ENCODE measurements at places on chromosomes 3 and 15.

DNA sequence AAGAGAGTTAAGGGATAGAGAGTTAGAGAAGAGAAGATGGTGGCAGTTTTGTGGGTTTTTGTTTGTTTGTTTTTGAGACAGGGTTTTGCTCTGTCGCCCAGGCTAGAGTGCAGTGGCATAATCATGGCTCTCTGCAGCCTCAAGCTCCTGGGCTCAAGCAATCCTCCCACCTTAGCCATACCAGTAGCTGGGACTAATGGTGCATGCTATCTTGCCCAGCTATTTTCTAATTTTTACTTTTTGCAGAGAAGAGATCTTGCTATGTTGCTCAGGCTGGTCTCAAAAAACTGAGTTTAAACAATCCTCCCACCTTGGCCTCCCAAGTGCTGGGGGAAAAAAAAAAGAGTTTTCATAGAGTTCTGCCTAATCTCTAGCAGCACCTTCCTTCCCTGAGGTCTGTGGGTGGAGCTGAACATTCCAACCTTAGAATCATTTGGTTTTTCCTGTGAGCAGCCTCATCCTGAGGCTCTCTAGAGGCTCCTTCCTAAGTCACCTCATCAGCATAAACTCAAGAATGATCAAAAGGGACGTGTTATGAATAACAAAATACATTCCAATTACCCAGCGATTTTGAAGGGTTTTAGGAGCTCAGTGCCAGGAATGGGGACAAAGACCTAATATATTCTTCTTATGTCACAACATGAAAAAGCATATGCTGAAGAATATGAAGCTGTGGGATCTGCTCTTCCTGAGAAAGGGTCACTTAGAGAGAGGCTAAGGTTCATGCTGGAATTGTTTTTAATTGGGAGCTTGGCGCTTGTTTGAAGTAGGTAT, 180.6 kb downstream of the LSAMP start:
- no peak for DNase-seq

DNA sequence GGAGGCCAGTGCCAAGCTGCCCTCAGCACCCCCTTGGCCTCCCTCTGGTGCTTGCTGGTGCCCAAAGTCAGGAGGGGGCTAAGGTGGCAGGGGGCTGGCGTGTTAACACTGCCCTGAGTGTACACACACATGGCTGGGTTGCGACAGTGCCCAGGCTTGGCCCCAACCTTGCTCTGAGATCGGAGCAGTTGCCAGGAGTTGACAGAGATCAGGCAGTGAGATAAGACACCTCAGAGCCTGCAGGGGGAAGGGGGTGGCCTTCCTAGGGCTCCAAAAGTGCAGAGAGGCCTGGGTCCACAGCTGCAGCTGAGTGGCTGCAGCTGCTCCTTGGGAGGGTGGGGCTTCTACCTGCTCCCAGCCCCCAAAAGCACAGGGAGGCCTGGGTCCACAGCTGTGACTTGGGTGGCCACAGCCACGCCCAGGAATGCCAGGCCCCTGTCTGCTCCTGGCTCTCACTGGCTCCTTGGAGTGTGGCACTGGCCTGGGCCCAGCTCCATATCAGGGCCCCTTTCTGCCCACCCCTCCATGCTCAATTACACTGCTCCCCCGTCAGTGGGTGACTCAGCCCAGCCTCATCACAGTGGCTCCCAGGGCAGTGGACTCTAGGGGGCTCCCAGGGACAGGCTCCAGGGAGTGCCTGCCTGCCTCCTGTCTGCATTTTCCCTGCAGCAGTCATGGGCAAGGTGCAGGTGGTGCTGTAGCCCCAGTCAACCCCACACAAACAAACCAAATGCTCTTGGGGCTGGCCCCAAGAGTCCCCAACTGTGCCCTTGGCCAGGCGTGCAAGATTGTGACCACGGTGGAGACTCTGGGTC, 56.4 kb upstream of the C15orf39 start:
- no peak for DNase-seq

DNA sequence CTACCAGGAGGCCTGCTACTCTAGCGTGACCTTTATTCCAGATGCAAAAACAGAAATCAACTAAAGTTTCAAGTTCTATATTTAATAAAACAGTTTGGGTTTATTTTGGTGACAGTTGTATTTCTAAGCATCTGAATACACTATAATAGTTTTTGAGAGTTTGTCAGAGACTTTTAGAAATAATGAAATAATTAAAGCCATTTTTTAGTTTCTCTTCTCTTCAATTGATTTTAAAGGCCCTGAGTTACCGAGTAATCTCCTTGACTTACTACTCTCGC, 523.4 kb downstream of the CADM2 start:
- no peak for DNase-seq

DNA sequence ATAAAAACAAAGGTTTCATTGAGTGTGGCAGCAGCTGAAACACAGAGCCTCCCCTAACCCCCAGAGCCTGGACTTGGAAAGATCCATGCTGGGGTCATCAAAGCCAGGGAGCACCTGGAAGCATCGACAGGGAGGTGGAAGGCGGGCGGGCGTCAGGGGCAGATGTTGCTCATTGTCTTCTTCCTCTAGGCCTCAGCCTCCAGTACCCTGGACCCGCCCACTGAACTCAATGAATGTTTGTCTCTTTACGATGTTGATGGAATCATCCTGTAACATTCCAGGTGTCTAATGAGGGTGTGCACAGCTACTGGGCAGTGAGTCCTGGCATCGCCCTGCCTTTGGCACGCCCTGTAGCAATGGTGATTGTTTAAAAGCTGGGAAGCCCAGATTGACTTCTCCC, 9.8 kb downstream of the GP5 start:
- no peak for DNase-seq

- DNase-seq: no peak
Observed at GRCh38 chr15:78360958-78361718, 21.0 kb downstream of the CRABP1 start.

- DNase-seq: no peak
Observed at GRCh38 chr15:74958320-74958907, 1.8 kb upstream of the RPP25 start.

DNA sequence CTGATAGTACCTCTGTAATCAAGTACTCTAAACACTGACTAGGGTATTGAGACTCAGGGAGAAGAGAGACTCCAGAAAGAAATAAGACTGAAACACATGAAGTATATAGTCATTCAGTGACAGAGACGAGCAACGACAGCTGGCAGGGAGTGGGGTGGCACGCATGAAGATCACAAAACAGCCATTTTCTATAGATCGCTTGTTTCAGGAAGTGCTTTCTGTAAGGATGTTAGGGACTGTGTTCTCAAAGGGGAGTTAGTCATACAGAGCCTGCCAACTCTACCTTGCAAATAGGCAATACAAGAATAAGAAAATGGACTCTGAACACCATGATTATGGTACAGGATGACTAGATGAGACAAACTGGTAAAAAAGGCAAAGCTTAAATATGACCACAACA, 139.5 kb downstream of the TBL1XR1 start:
- no peak for DNase-seq

DNA sequence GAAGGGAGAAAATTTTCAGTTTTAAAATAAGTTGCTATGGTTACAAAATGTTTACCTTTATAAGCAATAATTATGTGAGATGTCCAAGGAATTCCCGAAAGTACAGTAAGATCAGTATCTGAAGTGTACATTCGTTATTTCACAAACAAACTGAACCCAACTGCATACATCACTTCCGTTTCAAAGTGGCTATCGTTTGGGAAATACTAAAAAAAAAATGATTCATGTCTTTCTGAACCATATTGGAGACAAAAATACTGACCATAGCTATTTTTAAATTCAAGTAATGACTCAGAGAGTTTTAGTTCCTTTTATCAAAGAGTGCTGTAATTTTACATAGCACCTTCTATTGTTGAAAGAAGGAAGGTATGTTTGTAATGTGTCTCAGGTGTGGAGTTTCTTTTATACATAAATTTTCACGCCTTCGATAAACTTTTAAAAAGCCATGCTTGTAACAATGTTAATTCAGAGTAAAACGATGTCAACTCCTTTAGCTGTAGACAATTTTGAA, 8.0 kb upstream of the ANKRD28 start:
- no peak for DNase-seq

GRCh38 chr3:134772591-134772990, 22.5 kb upstream of the EPHB1 start:
- DNase-seq: no peak

- DNase-seq: no peak
Observed at GRCh38 chr3:155412904-155413303, 119.4 kb upstream of the STRIT1 start.

DNA sequence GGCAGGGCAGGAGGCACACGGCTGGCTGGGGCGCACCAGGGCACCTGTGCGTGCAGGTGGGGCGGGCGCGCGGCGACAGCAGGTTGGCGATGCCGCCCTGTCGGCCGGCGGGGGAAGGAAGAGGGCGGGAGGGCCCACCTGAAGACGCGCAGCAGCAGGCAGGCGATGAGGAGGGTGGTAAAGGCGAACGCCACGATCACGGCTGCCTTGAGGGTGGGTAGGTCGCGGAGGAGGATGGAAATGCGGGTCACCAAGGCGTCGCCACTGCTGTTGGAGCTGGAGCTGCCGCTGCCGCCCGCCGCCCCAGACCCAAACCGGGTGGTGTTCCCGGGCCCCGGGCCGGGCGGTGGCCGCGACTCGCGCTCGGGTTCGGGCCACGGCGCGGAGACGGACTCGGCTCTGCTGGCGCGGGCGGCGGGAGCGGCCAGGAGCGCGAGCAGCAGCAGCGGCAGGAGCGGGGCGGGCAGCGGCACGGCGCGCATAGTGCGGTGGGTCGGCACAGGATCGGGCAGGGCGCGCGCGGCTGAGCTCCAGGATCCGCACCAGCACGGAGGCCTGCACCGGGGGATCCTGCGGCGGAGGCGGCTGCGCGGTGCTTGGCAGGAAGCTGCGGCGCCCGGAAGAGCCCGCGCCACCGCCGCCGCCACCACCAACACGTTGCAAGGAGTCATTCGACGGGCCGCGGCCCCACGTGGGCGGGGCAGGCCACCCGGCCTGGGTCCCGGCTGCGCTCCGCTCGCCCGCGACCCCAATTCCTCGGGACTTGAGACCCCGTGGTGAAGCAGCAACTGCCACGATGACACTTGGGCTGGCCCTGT, at the start of gene FAM174B:
TSS of gene FAM174B (minus strand) at position 598 of the 818 bp plus-strand sequence.
- DNase-seq: no peak

GRCh38 chr3:197132916-197133530, 103.4 kb upstream of the MELTF start:
- no peak for DNase-seq

- no peak for DNase-seq
Observed at GRCh38 chr15:46961795-46962194, 755.5 kb upstream of the SEMA6D start.

DNA sequence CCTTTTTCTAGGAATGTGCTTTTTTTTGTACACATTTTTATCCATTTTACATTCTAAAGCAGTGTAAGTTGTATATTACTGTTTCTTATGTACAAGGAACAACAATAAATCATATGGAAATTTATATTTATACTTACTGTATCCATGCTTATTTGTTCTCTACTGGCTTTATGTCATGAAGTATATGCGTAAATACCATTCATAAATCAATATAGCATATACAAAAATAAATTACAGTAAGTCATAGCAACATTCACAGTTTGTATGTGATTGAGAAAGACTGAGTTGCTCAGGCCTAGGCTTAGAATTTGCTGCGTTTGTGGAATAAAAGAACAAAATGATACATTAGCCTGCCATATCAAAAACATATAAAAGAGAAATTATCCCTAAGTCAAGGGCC, 16.5 kb downstream of the THBS1 start:
- DNase-seq: no peak

- no peak for DNase-seq
Observed at GRCh38 chr3:42803414-42804105, 730 bp downstream of the HIGD1A start.

GRCh38 chr3:60756241-60757030, 494.8 kb downstream of the FHIT start:
- DNase-seq: no peak

GRCh38 chr3:136606990-136607389, 145.2 kb downstream of the STAG1 start:
- DNase-seq: no peak

DNA sequence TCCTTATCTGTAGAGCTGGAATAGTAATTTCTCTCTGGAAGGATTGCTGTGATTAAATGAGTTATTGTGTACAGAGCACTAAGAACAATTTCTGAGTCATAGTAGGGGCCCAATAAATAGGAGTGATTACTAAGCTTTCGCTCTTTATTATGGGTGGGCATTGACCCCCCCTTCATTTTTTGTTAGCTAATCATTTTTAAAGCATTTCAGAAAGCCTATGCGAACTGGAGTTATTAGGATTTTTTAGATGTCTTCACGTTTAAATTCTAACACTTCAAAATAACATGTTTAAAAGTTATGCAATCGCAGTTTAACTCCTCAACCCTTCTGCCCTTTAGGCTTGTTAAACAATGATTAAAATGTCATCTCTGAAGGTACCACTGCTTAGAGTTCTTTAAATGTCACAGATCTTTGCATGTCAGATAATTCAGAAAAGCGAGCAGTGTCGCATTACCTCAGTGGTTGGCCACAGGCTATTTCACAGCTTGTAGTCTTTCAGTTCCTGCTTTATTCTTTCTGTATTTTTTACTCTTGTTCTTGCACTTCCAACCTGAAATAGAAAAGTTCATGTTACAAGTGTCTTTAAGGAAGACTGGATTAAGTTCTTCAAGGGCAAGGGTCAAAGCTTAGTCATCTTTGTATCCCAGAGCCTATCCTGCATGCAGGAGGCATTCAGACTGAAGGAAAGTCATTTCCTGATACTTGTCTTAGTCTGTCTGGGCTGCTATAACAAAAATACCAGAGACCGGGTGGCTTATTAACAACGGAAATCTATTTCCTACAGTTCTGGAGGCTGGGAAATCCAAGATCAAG, 102.9 kb downstream of the FNDC3B start:
- DNase-seq: no peak

DNA sequence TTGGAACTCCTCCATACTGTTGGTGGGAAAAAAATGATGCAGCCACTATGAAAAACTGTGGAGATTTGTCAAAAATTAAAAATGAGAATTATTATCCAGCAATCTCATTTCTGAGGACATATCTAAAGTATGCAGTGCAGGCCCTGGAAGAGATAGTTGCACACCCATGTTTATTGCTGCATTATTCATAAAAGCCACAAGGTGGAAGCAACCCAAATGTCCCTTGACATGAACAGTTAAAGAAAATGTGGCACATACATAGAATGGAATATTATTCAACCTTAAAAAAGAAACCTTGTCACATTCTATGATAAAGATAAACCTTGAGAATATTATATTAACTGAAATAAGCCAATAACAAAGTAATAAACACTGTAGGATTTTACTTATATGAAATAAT, 80.9 kb upstream of the ARHGEF26 start:
- no peak for DNase-seq

DNA sequence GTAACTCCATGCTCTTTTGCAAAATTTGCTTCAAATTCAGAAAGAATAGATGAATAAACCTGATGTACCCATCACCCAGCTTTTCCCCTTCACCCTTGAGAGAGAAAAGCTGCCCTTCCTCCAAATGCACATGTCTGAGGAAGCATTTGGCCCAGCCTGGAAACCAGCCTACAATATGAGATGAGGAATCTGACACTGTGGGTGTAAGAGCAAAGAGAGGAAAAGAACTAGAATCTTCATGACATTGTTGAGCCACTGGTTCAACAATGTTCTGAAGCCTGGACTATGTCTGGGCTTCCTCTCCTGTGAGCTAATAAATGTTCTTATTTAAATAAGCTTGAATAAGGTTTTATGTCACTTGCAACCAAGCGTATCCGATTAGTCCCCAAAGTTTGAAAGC, 18.7 kb upstream of the DCBLD2 start:
- no peak for DNase-seq
